ENCODE measurements at places on chromosomes 16 and 17.

- DNase-seq: peak; percentile 24
These were observed at the start of gene USP22 for GRCh38 chr17:21042458-21043295. USP22 (minus strand) TSS chr17:21043011; CDS start chr17:21042835, 176 bp downstream.

DNA sequence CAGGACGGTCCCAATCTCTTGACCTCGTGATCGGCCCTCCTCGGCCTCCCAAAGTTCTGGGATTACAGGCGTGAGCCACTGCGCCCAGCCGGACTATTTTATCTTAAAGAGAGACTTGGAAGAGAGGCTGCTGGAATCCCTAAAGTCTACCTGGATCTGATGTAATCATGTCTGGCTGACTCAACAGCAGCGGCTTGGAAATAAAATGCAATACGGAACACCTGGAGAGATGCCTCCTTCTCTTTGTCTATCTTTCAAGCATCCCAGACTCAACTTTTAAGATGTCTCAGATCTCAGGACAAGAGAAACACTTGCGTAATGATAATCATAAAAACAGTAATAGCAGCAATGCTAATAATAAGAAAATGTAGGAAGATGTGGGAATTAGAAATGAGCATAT, 95.6 kb downstream of the CDH8 start:
- DNase-seq: no peak

DNA sequence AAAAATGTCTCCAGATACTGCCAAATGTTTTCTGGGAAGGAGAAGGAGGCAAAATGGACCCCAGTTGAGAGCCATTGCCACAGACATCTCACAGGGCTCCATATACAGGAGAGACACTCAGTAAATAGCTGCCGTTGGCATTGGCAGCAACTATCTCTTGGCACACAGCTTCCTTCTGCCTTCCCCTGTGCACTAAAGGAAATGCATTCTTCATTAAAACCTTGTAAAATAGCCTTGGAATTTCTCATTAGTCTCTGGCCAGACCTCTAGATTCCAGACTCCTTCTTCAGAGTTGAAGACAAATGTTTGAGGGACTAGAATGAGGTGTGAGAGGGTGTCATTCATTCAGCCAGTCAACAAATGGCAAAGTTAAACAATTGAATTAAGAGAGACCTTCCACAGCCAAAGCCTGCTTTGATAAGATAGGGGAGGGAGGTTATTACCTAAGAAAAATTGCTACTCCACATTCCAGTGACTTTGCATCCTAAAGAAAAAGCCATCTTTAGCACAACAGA, 223.9 kb upstream of the HS3ST3A1 start:
- DNase-seq: no peak

DNA sequence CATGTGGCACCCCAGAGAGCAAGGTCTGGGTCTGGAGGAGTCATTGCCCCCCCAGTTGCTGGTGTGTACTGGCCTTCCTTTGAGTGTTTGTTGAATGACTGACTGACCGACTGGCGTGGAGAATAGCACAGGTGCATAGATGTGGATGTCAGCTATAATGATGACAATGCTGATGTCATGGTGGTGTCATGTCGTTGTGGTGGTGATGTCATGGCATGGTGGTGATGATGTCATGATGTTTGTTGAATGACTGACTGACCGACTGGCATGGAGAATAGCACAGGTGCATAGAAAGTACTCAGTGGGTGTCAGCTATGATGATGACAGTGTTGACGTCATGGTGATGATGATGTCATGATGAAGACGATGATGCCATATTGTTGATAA, 22.1 kb downstream of the TMEM114 start:
- no peak for DNase-seq

DNA sequence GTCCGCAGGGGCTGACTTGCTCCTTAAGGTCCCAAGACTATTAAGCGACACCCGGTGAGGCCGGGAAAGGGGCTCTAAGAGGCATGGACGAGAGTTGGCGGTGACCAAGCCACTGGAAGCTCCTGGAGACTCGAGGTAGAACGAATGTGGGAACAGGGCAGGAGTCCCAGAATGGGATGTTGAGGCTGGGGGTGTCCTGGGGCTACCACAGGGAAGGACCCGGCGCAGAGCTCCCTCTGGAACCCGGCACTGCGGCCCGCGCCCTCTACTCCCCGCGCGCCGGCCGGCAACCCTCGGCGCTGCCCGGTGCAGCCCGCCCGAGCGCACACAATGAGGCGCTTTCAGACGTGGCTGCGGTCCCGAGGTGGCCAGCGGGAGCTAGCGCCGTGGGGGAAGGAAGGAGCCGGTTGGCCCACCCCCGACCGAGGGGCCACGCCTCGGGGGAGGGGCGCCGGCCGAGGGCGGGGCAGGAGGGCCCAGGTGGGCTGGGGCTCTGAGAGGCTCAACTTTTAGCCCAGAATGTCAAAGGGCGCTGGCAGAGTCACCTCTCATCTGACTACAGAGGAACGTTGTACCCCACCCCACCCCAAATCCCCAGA, at the start of gene CHST6:
TSS of gene CHST6 (minus strand) at position 366 of the 599 bp plus-strand sequence. CDS start 15,613 bp downstream, outside the sequence.
- no peak for DNase-seq

GRCh38 chr16:75011634-75012307, 12.9 kb downstream of the ZNRF1 start:
- DNase-seq: peak; percentile 76

GRCh38 chr17:1434150-1434549, 21.9 kb downstream of the CRK start:
- DNase-seq: no peak

- no peak for DNase-seq
These were observed 27.9 kb upstream of the C16orf95 start for GRCh38 chr16:87344931-87345631.

DNA sequence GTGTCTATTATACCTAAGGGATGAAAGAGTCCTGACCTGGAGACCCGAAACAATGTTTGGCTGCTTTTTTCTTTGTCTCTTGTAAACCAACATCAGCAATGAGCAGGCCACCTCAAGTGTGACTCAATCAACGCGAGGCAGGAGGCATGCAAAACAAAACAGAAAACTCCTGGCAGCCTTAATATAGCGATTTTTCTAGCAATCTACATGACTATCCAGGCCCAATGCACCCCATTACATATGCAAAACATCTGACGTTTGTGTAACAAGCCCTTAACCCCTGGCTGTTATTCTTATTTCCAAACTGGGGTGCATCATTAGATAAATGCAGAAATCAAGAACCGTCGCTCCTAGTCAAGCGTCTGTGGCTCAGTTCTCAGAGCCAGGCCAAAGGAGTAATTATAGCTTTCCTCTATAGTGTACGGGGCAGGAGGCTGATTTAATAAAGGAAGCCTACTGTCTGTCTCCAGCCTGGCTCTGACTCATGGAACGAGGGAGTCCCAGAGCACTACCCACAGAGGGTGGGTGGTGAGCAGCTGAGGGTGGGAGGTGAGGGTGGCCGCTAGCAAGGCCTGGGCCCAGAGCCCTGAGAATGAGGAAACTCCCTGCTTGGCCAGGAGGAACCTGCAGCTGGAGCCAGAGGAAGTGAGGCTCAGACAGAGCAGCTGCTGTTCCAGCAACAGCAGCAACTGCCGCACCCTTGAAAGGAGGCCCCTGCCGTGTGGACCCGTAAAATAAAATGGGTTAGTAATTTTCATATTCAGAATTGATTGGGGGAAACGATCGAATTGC, 43.9 kb downstream of the CHD9 start:
- DNase-seq: peak; percentile 95

GRCh38 chr16:64391063-64391600, 730.7 kb downstream of the CDH11 start:
- peak; percentile 51 for DNase-seq

DNA sequence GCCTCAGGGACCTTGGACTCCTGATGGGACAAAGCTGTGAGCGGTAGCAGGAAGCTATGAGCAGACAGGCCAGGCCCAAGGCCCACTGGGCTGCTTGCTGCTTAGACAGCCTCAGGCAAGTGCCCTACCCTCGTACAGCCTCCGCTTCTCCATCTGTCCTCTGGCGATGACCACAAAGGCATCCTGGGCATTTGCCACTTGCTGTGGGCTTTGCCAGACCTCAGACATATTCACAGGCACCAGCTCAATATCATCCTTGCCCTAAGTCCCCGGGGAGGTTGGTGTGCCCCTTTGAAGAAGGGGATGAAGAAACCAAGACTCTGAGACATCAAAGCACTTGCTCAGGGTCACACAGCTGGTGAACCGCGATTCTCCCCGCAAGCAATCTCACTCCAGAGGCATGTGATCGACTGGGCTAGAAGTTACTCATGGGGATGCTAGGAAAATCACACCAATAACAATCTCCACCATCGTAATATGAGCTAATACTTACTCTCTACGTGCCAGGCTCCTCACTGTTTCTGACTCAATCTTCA, 21.7 kb downstream of the PPL start:
- DNase-seq: peak; percentile 85

GRCh38 chr17:37781451-37781850, 36.6 kb upstream of the HNF1B start:
- DNase-seq: no peak
